ENCODE measurements at places on chromosomes 16 and 17. TPM values are rescaled to one million over a fixed set of nuclear protein-coding genes. Genes with fewer than 3 reads are reported as not detected.

Gene CFAP97D1
- total RNA-seq: not detected

Gene SLC38A8
- not detected for total RNA-seq

Gene RNF43
- 0.47 TPM for total RNA-seq

Gene KRT32
- total RNA-seq: not detected

Gene CTRB1
- not detected for total RNA-seq

Gene C1QTNF8
- not detected for total RNA-seq

Gene HOXB1
- not detected for total RNA-seq

Gene CMTM1
- total RNA-seq: 12.5 TPM

Gene P2RX5
- total RNA-seq: 143 TPM

Gene MYH1
- not detected for total RNA-seq

Gene GDPD1
- total RNA-seq: 3.2 TPM

Gene DRG2
- 69.2 TPM for total RNA-seq
